Pons (tissue), 1 donor: ENCODE measurements at places on chromosomes 12 and 14.

DNA sequence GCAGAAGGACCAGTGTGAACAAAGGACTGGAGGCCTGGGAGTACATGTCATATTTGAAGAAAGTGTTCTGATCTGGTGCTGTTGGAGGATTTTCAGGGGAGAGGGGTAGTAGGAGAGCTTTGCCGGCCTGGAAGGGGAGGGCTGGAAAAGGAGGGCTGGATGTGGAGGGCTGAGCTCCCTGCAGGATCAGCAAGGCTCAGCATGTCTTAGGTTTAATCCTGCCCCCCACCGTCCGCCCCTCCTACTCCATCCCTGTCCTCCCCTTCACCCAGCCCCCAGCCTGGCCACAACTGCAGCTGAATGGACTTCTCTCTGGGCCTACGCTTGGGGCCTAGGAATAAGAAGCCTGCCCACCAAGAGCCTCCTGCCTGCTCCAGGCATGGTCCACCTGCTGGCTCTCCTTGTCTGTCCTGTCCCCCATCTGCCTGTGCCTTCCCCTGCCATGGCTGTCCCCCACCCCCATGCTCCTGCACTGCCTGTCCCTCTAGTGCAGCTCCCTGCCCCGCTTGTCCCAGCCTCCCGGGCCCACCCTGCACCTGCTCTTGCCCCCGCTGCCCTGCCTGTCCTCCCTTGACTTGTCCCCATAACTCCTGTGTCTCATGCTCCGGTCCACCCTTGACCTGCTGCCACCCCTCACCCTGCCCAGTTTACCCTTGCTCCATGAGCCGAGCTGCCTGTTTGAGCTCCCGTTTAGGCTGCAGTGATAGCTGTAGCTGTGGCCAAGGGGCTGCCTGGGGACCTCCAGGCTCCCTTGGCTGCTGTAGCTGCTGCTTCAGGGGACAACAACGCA, 9.8 kb upstream of the RARG start:
- DNase-seq, result no peak

- DNase-seq, result no peak
Observed at GRCh38 chr12:19382563-19382962, 56.7 kb upstream of the AEBP2 start.

DNA sequence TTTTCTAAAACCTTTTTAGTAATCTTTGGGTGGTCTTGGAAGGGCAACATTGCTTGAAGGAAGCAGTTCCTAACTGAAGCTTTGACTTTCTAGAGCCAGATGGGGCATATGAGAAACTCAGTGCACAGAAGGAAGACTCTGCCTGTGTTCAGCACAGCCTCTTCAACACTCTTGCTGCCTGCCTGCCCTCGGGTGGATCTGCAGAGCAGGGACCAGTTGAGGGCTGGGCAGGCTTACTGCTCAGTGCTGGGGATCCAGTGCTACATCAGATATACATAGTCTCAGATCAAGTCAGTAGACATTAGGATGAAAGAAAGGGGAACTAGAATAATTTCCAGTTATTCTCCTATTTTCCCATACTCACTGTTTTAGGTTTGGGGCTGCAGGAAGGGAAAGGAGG, 29.5 kb upstream of the TMX1 start:
- no peak for DNase-seq

DNA sequence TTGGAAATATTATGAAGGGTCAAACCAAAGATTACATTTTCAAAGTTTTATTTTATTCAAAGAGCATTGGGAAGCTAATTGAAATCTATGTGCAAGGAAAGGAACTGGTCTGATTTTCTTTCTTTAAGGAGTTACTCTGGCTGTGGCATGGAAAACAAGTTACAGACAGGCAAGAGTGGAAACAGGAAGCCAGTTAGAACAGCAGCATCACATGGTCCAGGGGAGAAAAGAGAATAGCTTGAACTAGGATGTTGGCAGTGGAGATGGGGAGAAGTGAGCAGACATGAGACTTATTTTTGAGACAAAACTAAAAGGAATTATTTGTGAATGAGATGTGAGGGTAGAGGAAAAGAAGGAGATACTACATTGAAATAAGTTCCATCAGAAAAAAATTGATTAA, 3.4 kb downstream of the OR11G2 start:
- peak; percentile 72 for DNase-seq

DNA sequence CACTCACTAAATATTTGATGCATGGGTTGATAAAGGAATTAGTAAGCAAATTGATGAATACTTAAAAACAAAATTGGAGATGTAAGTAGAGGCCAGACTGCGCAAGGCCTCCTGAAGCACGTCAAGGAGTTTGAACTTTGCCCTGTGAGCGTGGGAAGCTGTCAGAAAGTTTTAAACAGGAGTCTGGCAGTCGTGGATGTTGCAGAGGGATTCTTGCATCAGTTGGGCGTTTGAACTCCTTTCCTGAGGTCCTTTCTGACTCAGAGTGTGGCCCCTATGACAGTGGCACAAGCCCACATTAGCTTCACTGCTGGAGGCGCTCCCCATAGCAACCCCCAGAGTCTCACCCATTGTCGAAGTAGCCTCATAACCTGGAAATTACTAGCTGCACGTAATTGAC, 17.9 kb upstream of the IL22 start:
- no peak for DNase-seq

- no peak for DNase-seq
Observed at GRCh38 chr14:101856536-101856935, 95.0 kb downstream of the PPP2R5C start.

DNA sequence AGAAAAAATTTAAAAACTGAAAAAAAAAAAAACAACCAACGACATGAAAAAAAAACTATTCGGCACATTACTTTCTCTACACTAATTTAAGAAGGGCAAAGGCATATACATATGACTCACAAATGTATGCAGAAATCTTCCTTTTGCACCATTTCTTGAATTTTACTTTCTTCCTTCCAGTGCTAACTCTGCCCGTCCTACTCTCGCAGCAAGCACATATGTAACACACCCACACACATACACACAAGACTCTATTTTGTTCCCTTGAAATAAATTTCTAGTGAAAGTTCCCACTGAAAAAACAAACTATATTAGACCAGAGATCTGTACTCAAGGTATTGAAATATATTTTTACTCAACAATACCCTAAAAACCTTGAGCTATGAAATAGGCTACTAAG, 14.6 kb downstream of the BTG1 start:
- no peak for DNase-seq

GRCh38 chr12:27436029-27436428, 10.5 kb upstream of the SMCO2 start:
- no peak for DNase-seq

DNA sequence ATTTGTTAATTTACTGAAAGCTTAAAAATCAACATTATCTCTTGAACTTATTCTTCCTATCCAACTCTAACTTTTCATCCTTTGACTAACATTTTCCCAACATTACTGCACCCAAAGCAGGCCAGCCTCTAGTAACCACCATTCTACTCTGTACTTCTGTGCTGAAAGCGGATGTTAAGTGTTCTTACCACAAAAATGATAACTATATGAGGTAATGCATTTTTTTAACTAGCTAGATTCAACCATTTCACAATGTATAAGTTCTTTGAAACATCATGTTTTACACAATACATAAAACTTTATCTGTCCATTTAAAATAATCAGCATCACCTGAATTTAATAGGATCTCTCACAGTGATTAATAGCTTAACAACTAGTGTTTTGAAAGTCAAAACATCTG, 468.5 kb upstream of the MGAT4C start:
- no peak for DNase-seq

GRCh38 chr14:100199240-100199860, 39.6 kb upstream of the YY1 start:
- no peak for DNase-seq

DNA sequence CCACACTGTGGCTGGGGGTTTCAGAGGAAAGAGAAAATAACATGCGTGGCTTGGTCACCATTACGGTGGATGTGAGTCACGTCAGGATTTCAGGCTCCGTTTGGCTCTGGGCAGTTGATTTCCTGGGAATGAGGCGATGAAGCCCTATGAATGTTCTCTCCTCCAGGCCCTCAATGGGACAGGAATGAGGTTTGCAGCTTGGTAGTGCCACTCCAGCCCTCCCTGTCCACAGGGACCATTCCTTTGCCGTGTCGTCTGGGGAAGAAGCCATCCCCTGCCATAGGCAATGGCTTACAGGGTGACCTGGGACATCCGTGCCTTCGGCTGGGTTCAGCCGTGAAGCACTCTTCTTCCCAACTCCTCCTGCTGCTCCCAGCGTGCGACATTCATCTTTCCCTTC, 95.0 kb downstream of the FBXL14 start:
- DNase-seq, result no peak

DNA sequence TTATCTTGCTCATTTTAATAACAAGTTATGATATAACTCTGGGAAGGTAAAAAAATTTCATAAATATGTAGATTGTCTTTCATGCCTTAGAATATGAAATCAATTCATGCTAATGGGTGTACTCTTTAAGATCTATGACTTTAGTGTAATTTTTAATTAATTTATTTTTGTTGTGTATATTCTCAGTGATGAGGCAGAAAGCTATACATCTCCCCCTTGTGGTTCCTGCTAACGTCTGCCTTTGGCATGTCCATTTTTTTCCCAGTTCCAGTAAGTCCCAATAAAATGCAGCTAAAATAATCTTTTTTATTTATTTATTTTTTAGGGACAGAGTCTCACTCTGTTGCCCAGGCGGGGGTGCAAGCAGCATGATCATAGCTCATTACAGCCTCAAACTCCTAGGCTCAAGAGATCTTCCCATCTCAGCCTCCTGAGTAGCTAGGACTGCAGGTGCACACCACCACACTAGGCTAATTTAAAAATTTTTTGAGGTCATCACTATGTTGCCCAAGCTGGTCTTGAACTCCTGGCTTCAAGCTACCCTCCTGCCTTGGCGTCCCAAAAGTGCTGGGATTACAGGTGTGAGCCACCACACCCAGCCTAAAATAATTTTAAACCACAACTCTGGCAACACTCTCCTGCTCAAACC, 3.3 kb upstream of the CHURC1 start:
- DNase-seq, result peak; percentile 28

- peak; percentile 35 for DNase-seq
Observed at GRCh38 chr12:104718304-104718929, 239.7 kb downstream of the SLC41A2 start.

DNA sequence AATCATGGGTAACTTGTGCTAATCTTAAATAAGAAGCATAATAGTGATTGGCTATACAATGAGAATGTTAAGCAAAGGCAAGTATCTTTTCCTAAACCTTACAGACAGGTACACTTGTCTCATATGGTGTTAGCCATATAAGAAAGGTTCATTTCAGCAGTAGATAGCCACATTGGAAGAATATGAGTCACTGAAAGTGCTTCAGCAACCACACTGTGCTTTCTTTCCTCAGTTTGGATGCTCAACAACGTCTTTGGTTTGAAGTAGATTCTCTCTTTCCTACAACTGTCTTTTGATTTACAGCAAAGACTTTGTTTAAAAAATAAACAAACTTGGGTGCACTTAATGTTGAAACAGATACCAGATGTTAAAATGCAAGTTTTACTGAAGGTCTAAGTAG, 8.9 kb downstream of the DDHD1 start:
- no peak for DNase-seq

GRCh38 chr14:23430723-23431085, 4.8 kb downstream of the MYH7 start:
- peak; percentile 29 for DNase-seq

DNA sequence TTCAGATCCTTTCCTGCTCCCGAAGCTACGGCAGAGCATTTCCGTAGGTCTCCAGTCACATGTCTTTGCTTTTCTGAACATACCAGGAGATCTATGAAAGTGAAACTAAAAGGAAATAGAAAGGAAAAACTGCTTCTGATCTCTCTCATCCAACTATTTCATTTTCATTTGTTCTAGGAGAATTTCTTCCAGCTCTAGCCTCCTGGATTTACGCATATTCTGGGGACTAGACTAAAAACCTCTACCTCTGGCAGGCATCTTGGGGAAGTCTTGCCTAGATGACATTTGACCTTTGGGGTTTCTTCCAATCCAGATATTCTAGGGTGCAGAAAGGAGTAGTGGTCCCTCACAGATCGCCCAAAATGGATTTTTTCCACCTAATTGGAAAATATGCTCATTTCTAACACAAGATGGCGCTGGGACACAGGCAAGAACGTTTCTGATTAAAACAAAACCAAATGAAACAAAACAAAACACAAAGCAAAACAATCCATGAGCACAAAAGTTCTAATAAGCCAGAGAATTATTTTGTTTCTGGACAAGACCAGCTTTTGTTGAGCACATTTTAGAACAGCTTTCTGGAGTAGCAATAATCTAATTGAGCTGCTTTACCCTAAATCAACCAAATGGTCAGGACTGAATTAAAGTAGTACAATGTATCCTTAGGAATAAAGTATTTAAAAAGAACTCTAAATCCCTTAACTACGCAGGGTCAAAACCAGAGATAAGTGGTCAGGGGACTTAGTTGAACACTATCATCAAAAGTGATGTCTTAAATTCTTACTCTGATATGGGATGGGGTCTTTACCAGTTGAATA, 12.3 kb upstream of the PARP11 start:
- peak; percentile 74 for DNase-seq

DNA sequence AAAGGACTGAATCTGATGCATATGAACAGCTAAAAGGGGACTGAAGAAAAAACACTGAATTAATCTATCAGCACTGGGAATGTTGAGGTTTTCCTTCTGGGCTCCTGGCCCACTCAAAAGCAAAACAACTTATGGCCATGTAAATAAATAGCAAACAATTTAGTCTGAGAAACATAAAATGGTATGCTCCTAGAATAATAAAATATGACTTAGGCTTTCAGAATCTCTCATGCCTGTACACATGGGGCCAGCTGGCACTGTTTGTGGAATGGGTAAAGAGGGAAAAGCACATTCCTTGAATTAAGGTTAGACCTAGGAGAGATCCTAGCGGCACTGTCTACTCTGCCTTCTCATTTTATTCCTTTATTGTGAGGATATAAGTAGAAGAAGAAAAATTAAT, 6.2 kb downstream of the KLHDC2 start:
- no peak for DNase-seq

DNA sequence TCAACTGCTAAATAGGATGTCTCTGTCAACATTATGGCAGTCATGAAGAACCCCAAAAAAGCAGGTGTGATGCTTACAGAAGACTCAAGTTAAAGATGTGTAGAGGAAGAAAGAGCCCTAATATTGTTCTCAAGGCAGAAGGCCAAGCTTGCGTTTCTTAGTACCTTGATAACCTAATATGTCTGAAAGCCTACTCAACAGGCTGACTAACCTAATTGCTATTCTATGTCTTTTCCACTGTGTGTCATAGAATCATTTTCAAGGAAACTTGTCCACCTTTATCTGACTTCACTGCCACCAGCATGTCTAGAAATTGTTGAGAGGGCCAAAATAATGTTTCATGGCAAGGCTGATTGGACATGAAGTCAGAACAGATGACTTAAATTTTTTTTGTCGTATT, 373.2 kb downstream of the BTG1 start:
- DNase-seq, result no peak

- no peak for DNase-seq
Observed at GRCh38 chr12:116346741-116347140, 69.2 kb upstream of the MED13L start.

GRCh38 chr12:59059088-59059935, 139.0 kb upstream of the LRIG3 start:
- no peak for DNase-seq
